ENCODE measurements at places on chromosomes 1 and 21. TPM values are rescaled to one million over a fixed set of nuclear protein-coding genes. Genes with fewer than 3 reads are reported as not detected.

Gene SLC45A3
- 1.0 TPM for total RNA-seq

Gene CCNL2
- 180 TPM for total RNA-seq

Gene PRDM16
- total RNA-seq = 0.77 TPM

Gene KIF21B
- total RNA-seq = 91.7 TPM

Gene FMO2
- not detected for total RNA-seq

Gene WNT9A
- total RNA-seq = 0.28 TPM

DNA sequence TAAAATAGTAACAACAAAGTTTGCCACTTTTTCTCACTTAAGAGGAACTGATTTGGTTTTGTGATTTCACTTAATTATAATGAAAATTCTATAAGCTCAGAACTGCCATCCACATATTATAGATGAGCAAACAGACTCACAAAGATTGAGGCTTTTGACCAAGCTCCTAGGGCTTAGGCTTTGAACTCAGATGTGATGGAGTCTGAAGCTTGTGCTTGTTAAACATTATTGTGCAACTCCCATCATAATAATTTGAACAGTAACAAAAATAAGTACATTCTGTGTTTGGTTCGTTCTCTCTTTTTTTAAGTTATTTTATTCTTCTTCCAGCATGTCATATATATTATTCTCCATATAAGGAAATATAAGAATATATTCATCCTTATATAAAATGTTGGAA, 403.4 kb downstream of the PTPRC start:
- no peaks in the 10 kb centered on the region for H3K27me3 ChIP-seq
- peaks cover 23% of the 10 kb centered on the region for H3K4me1 ChIP-seq
- DNase-seq = no peak
- peaks cover 2% of the 10 kb centered on the region for H3K36me3 ChIP-seq

DNA sequence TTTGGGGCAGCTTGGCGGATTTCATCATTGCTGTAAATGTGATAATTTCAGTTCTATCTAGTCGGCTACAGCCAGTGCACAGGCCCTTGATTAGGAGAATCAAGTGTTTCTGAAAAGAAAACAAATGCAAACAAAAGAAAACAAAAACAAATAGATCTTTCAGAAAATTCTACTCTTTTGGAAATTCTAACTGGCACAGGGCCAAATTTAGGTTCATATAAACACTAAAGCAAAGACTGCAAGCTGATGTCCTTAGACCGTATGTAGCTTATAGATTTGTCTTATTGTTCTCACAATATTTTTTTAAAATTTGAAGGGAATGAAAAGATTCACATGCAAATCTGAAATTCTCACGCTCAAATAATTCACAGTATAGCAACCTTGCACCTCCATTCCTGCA, 11.2 kb downstream of the UBR4 start:
- peaks cover 21% of the 10 kb centered on the region for H3K4me1 ChIP-seq
- H3K36me3 ChIP-seq = peaks cover 34% of the 10 kb centered on the region
- H3K27me3 ChIP-seq = no peaks in the 10 kb centered on the region
- no peak overlapping the region for H3K4me3 ChIP-seq
- DNase-seq = no peak

DNA sequence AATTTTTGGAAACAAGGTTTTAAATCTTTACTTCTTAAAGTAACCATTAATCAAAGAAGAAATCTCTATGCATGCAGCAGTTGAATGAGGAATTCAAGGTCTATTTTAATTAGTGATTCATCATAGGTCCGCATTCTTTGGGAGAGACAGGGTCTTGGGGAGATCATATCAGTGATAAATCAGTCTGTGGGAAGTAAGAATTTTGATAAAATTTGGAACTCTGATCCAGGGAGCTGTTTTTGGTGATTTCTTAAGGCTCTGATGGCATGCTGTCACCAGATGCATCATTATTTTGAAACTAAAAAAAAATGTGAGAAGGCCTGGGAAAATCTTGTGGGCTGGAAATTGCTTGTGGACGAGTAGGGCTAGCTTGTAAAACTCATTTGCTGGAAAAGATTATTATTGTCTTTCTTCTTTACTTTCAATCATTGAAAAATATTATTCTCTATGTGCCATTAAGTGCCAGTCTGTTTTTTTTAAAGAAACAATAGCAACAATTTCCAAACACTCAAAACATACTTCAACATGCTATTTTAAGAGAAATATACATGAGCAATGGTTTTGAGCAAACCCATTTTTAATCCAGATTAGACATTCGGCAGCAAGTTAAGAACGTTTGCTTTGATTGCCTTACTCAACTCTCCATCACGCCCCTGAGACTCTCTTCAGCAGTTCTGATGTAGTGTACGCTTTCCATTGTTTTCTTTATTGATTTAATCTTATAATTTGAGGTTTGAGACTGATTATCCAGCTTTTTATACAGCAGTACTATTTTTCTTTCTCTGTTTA, 62.6 kb downstream of the ZBTB18 start:
- H3K27me3 ChIP-seq = no peaks in the 10 kb centered on the region
- no peak overlapping the region for H3K27ac ChIP-seq
- no peaks in the 10 kb centered on the region for H3K36me3 ChIP-seq
- no peaks in the 10 kb centered on the region for H3K4me1 ChIP-seq
- H3K4me3 ChIP-seq = no peak overlapping the region
- DNase-seq = no peak

- DNase-seq = peak; percentile 6
- H3K4me1 ChIP-seq = peaks cover 20% of the 10 kb centered on the region
- no peak overlapping the region for H3K27ac ChIP-seq
- H3K27me3 ChIP-seq = no peaks in the 10 kb centered on the region
- H3K4me3 ChIP-seq = no peak overlapping the region
- H3K36me3 ChIP-seq = peaks cover 8% of the 10 kb centered on the region
Observed at GRCh38 chr1:150076066-150076465, 8.5 kb downstream of the VPS45 start.

DNA sequence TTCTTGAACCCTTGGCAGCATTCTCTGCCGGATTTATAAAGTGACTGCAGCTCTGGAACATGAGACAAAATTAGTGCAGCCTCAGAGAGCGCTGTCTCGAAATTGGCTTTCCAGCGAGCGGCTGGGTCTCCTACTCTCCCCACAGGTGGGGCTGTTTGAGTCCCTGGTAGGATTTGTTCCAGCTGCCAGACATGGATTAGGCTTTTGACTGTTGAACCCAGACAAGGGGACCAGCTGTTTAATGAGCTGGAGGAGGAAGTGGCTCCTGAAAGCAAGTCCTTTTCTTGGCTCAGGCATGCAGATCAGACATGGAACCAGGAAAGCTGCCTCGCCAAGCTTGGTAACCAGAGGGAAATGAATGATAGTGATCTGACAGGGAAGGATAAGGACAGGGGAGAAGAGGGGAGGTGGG, 69.6 kb downstream of the UBIAD1 start:
- DNase-seq = no peak
- peaks cover 20% of the 10 kb centered on the region for H3K27me3 ChIP-seq
- no peak overlapping the region for H3K27ac ChIP-seq
- no peaks in the 10 kb centered on the region for H3K4me1 ChIP-seq
- no peak overlapping the region for H3K4me3 ChIP-seq

- H3K27me3 ChIP-seq = no peaks in the 10 kb centered on the region
- no peak overlapping the region for H3K4me3 ChIP-seq
- H3K4me1 ChIP-seq = peaks cover 7% of the 10 kb centered on the region
- H3K36me3 ChIP-seq = no peaks in the 10 kb centered on the region
- DNase-seq = no peak
Observed at GRCh38 chr1:157595356-157595755, 2.5 kb downstream of the FCRL4 start.

DNA sequence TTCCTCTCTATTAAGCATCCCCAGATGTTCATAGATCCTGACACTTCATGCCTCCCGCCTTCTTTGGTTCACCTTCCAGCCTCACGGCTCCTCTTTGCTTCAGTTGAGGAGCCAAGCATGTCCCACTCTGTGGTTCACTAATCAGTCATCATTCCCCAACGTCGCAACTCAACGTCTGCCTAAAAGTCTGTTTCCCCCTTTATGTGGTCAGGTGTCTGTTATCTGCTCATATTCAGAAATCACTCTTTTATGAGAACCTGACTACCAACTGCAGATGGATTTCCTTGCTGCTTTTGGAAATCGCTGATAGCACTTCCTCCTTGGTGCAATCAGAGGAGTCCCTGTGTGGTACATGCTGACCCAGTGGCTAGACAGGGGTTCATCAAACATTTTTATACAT, 94.1 kb upstream of the VANGL1 start:
- peaks cover 20% of the 10 kb centered on the region for H3K27me3 ChIP-seq
- no peak overlapping the region for H3K4me3 ChIP-seq
- H3K4me1 ChIP-seq = peaks cover 11% of the 10 kb centered on the region
- no peaks in the 10 kb centered on the region for H3K36me3 ChIP-seq
- no peak overlapping the region for H3K27ac ChIP-seq
- no peak for DNase-seq

DNA sequence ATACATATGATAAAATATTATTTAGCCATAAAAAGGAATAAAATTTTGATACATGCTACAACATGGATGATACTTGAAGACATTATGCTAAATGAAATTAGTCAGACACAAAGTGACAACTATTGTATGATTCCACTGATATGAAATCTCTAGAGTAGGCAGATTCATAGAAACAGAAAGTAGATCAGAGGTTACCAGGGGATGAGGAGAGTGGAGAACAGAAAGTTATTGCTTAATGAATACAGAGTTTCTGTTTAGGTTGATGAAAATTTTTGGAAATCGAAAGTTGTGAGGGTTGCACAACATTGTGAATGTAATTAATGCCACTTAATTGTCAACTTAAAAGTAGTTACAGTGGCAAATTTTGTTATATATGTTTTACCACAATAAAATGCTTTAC, 315.7 kb upstream of the USP25 start:
- no peaks in the 10 kb centered on the region for H3K4me1 ChIP-seq
- DNase-seq = no peak
- no peak overlapping the region for H3K4me3 ChIP-seq
- peaks cover 11% of the 10 kb centered on the region for H3K36me3 ChIP-seq
- H3K27ac ChIP-seq = no peak overlapping the region

- H3K27ac ChIP-seq = no peak overlapping the region
- peaks cover 4% of the 10 kb centered on the region for H3K4me1 ChIP-seq
- H3K4me3 ChIP-seq = no peak overlapping the region
- no peaks in the 10 kb centered on the region for H3K36me3 ChIP-seq
Observed at GRCh38 chr1:207000651-207001291, 30.5 kb upstream of the FCAMR start.

DNA sequence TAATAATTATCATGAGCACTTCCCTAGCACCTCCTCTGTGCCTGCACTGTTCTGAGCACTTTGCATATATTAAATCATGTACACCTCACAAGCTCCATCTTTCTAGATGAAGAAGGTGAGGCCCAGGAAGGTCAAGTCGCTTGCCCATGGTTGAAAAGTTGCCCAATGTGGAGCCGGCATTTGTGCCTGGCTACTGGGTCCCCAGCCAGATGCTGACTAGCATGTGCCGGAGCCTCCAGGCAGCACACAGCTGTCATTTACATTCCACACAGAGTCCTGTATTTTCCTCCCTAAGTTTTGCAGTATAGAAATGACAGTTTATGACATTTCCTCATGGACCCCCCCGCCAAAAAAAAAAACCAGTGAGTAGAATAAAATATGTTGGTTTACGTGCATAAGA, 94.3 kb downstream of the BCAR3 start:
- H3K4me1 ChIP-seq = peaks cover 32% of the 10 kb centered on the region
- no peak for DNase-seq
- H3K4me3 ChIP-seq = no peak overlapping the region
- no peak overlapping the region for H3K27ac ChIP-seq

DNA sequence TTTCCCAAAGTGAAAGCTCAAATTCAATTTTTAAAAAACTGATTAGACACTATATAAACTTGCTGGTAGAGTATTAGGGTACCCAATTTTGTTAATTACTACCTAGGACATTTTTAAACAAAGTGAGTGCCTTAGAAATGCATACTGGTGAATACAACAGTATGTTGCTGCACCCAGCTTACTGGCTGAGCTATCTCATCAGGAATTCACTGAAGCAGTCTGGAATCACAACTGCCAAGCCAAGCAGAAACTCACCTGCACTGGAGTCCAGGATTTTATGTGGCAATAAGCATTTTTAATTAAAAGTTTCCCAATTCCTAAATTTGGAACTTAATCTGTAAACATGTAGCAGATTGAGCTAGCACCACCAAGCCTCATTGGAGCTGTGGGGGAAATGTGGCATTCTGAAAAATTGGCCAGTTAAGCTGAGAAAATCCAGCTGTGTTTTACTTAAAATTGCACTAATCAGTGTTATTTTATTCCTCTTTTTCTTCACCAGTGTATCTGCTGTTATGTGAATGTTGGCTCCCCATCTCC, 61.8 kb downstream of the CLEC20A start:
- H3K36me3 ChIP-seq = no peaks in the 10 kb centered on the region
- H3K4me1 ChIP-seq = no peaks in the 10 kb centered on the region
- H3K27me3 ChIP-seq = peaks cover 6% of the 10 kb centered on the region

GRCh38 chr1:74375376-74375775, 137.0 kb downstream of the LRRC53 start:
- no peak overlapping the region for H3K27ac ChIP-seq
- no peaks in the 10 kb centered on the region for H3K4me1 ChIP-seq
- DNase-seq = no peak
- no peak overlapping the region for H3K4me3 ChIP-seq
- H3K27me3 ChIP-seq = no peaks in the 10 kb centered on the region

GRCh38 chr1:183590244-183591191, at the start of gene NCF2:
Gene NCF2, minus strand, starts transcription at chr1:183590459. Its CDS starts 130 bp downstream, at chr1:183590329.
- peak within 1 kb of the TSS; percentile 89 for H3K4me3 ChIP-seq
- DNase-seq = peak; percentile 65
- no peaks in the 10 kb centered on the region for H3K27me3 ChIP-seq
- peaks cover 51% of the 10 kb centered on the region for H3K4me1 ChIP-seq

- peaks cover 4% of the 10 kb centered on the region for H3K36me3 ChIP-seq
- H3K4me3 ChIP-seq = peak overlapping the region; percentile 23
- H3K27ac ChIP-seq = peak overlapping the region; percentile 16
- H3K27me3 ChIP-seq = no peaks in the 10 kb centered on the region
- peaks cover 83% of the 10 kb centered on the region for H3K4me1 ChIP-seq
- DNase-seq = no peak
Observed at GRCh38 chr21:37455504-37455911, 88.9 kb downstream of the DYRK1A start.

GRCh38 chr1:116405241-116406135, 32.4 kb downstream of the ATP1A1 start:
- peaks cover 4% of the 10 kb centered on the region for H3K4me1 ChIP-seq
- no peak for DNase-seq
- peaks cover 31% of the 10 kb centered on the region for H3K36me3 ChIP-seq
- H3K27ac ChIP-seq = no peak overlapping the region

GRCh38 chr1:164836614-164837018, 277.6 kb downstream of the PBX1 start:
- no peak overlapping the region for H3K27ac ChIP-seq
- no peaks in the 10 kb centered on the region for H3K4me1 ChIP-seq
